ENCODE measurements at places on chromosomes 16 and 17.

GRCh38 chr16:67244387-67245185 is 2.7 kb downstream of the FHOD1 start:
- DNase-seq, result no peak

DNA sequence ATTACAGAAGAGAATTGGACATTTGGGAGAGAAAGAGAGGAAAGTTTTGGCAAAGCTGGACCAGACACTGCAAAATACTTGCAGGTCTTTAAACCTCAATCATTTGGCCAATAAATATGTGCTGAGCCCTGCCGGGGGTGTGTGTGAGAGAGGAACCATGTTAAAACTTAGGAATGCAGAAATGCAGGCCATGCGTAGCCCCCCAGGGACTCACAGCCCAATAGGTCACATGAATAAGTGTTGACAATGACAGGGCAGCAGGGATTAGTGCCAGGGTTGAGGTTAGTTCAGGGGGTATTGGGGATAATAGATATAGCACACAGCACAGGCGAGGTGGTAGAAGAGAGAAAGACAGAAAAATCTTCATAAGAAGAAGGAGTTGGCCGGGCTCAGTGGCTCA is 113.3 kb upstream of the ADAMTS18 start:
- DNase-seq, result no peak

- DNase-seq, result no peak
These were observed 406.2 kb downstream of the GRIN2A start for GRCh38 chr16:9775998-9776397.

GRCh38 chr17:39455919-39456318 is 4.9 kb upstream of the MED1 start:
- DNase-seq, result no peak

GRCh38 chr17:44687756-44688155 is 1.8 kb downstream of the CCDC43 start:
- DNase-seq, result no peak

DNA sequence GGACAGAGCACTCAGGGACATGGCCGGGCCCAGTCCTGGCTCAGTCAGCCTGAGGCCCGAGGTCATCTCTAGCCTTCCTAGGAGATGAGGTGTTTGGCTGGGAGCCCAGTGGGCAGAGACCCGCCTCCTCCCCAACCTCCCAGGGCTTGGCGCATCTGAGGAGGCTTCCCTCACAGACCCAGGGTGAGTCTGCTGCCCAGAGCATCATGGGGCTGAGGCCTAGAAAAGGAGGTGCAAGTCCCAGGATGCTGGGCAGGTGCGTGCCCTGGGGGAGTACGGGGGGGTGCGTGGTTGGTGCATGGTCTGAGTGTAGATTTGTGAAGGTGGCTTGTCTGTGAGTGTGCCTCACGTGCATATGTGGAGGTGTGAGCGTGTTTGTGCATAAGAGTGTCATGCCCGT is 4.7 kb downstream of the PDE6G start:
- no peak for DNase-seq

DNA sequence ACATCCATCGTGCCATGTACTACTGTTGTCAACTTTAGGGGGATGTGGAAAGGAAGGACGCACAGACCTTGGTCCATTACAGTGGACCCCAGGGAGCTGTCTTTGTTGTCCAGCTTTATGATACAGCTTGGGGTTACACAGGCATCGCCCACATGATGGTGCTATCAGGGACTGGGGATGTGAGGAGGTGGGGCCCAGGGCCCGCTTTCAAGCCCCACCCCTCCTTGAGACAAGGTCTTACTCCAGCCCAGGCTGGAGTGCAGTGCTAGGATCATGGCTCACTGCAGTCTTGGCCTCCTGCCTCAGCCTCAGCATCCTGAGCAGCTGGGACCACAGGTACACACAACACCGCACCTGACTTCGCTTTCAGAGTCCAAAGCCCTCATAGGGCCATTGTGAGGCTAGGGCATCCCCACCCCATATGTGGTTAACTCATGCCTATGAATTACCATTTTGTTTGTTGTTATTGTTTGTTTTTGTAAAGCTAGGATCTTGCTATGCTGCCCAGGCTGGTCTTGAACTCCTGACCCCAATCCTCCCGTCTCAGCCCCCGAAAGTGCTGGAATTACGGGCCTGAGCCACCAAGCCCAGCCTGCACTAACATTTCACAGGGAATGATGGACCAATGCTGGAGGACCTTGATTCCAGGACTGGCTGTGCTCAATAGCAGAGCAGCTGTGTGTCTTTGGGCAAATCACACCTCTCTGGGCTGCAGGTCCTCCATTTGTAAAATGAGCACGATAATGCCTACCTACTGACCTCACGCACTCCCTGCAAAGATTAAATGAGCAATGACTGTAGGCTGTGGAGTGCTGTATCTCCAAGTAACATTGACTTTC is 17.2 kb downstream of the ST3GAL2 start:
- DNase-seq, result no peak

- DNase-seq, result no peak
These were observed 1.6 kb downstream of the SEPTIN1 start for GRCh38 chr16:30380803-30381208.

DNA sequence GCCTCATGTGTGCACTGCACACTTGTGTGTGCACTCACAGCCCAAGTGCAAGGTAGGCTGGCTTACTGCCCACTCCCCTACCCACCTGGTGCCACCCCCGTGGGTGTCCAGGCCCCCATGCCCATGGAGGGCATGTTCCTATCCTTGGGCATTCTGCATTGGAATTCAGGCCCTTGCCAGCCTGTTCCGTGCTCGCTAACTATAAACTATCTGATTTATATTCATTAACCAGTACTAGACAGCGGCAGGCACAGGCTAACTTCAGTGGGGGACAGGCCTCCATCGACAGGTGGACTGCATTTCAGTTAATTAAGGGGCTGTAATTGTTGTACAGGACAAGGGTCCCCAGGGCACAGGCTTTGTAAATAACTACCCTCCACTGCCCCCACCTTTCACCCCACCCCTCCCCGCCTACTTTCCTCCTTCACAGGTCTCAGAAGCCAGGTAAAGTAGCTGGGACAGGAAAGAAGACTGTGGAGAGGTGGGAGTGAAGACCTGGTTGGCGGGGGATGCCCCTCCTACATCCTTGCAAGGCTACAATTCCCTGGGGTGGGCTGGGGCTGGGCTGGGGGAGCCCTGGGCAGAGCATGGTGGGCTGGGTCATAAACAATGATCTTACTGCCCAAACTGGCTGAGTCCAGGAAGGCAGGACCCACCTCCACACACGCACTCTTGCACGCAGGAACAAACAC is 119.0 kb upstream of the LHX1 start:
- no peak for DNase-seq

GRCh38 chr17:83180996-83181481 is 101.6 kb downstream of the METRNL start:
- no peak for DNase-seq

- no peak for DNase-seq
These were observed 609.2 kb downstream of the TOX3 start for GRCh38 chr16:51937771-51938170.

DNA sequence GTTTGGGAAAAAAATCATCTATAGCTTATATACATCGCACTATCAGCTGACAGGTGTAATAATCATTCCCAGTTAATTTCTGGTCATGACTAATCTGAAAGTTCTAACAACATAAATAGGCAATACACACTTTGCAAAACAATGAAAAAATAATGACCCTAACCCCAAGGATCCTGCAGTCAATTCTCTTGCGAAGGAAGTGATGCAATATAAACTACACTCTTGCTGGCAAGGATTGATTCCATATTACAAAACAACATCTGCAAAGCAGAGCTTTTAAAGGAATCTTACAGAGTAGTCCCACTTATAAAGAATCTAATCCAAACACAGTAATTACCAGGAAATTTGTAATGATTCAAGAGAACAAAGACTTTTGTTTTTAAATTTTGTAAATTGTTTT is 73.4 kb downstream of the MYO1D start:
- no peak for DNase-seq

- no peak for DNase-seq
These were observed 21.6 kb upstream of the TOB1 start for GRCh38 chr17:50887705-50888245.

DNA sequence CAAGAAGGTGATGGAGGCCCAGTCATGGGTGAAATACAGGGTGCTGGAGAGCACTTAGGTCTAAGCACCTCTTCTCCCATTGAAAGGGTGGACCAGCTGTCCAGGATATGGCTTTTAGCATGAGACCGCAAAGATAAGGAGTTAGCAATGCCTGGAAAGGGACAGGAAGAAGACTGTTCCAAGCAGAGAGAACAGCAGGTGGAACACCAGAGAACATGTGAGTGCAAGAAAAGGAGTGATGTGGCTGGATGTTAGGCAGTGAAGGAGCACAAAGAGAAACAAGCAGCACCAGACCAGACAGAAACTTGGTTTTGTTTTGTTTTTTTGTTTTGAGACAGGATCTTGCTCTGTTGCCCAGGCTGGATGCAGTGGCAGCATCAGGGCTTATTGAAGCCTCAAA is 45.4 kb upstream of the CCL1 start:
- no peak for DNase-seq

DNA sequence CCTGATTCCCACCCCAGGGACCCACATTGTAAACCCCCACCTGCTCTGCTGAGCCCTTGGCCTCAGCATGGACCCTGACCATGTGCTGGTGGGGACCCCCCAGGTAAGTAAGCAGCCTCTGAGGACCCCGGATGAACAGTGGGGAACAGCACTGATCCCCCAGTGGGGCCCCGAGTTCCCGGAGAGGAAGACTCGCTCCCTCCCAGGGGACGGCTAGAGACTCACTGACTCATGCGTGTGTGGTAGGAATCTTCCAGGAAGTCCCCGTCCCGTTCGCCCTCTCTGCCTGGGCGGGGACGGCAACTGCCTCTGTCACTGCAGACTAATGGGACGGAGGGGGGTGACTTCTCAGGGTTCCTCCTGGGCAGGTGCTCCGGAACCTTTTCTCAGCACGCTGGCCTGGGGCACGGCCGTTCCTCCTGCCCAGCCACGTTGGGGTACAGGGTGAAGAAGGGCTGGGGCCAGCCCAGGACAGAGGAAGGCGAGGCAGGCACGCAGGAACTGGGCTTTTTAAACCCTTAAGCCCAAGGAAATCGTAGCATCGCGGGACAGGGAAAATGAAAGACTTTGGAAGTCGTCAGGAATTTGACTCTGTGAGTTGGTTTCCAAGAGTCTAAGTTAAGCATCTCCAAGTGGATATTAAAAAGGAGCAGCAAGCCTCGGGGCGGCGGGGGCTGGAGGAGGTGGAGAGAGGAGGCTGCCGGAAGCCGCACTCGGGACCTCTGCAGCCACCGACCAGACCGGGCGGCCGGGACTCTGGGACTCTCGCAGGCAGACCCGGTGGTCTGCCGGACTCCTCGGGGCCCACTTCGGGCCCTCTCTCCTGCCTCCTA is 178.7 kb downstream of the SEC14L1 start:
- no peak for DNase-seq

GRCh38 chr17:40541060-40541872 is 24.0 kb downstream of the CCR7 start:
- no peak for DNase-seq

DNA sequence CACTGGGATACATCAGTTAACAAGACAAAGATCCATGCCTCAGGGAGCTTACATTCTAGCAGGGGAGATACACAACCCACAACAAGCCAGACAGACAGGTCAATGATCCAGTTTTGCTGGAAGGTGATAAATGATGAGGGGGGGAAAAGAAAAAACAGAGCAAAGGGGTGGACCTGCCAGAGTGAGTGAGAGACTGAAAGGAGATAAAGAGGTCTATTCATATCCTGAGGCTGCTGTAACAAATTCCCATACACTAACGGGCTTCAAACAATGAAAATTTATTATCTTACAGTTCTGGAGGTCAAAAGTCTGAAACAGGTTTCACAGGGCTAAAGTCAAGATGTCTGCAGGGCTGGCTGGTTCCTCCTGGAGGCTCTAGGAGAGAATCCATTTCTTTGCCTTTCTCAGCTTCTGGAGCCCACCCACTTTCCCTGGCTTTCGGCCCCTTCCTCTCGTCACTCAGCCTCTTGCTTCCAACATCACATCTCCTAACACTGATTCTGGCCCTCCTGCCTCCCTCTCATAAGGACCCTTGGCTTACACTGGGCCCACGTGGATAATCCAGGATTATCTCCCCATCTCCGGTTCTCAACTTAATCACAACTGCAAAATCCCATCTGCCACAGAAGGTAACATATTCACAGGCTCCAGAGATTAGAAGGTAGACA is 81.5 kb downstream of the GAS7 start:
- no peak for DNase-seq

DNA sequence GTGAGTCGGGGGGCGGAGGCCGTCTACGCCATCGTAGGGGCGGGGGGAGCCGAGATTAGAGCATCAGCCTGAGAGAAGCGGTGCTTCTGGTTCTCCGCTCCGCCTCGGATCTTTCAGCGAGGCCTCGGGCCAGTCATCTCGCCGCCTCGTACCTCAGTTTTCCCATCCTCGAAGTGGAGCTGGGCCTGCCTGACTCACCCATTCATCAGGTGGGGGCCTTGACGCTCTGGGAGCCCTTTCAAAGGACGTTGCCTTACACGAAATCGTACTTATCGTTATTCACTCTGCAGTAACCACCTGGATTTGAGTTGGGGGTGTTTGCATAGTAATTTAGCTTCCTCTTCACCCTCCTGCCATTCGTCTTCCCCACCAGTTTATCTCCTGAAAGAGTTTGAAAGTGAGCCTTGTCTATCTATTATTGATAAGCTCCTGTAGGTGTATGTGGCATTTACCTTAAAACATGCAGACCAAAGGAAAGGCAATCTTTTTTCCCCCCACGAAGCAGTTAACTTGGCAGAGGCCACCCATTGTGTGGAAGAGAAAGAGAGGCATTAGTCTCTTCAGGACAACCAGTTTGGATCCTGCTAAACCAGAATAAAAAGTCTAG is 674 bp downstream of the TAF15 start:
- no peak for DNase-seq

GRCh38 chr17:74771319-74771914 is 4.7 kb downstream of the NAT9 start:
- DNase-seq, result no peak

GRCh38 chr16:58085584-58086251 is 43.5 kb downstream of the CFAP20 start:
- DNase-seq, result no peak

- DNase-seq, result no peak
These were observed 75.2 kb downstream of the ASIC2 start for GRCh38 chr17:33217891-33218290.

DNA sequence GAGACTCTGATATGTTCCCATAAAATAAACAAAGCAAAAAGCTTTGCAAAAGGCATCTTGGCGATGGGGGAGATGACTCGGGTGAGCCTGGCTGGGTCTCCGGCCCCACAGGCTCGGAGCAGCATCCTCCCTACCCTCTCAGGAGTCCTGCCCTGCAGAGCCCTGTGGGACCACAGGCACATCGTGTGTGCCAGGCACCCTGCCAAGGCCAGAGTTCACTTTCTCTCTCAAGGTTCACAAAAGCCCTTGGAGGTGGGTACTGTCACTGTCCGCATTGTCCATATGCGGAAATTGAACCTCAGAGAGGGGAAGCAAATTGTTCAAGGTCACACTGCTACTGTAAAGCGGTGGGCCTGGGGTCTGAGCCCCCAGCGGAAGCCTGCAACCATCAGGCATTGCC is 48.5 kb downstream of the CRISPLD2 start:
- DNase-seq, result no peak

DNA sequence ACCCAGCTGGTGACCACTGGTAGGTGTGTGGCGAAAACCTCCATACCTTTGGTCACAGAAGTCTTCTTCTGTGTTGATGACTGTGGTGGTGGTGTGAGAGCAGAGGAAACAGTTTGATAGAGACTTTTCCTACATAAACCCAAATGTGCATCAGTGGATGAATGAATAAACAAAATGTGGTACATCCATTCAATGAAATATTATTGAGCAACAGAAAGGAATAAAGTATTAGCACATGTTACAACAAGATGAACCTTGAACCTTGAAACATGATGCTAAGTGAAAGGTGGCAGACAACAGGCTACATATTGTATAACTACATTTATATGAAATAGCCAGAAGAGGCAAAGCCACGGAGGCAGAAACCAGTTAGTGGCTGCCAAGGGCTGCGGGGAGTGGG is 15.2 kb downstream of the CDK5R1 start:
- no peak for DNase-seq
